ENCODE measurements at places on chromosomes 1 and 21. TPM values are rescaled to one million over a fixed set of nuclear protein-coding genes. Genes with fewer than 3 reads are reported as not detected.

DNA sequence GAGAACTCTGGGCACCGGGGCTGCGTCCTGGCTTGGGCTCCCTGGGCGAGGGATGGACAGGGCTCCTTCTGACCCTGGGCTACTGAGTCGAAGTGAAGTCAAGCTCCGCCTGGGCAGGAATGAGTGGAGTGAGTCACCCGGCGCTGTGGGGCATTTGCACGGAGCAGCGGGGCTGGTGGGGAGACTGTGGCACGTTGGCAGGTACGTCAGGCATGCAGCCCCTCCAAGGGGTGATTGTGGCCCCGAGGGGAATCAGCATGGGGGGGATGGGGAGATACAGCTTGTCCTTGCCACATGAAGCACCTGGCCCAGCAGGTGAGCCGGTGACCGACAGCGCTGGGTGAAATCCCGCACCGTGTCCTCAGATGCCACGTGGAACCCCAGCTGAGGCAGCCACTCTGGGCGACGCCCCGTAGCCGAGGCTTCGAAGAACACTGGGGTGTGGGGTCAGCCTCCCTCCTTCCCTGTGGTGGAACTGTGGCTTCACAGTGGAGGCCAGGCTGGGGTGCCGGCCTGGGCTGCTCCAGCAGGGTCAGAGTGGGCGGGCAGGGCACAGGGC lies 62.3 kb downstream of the COL18A1 start:
- no peak for DNase-seq

DNA sequence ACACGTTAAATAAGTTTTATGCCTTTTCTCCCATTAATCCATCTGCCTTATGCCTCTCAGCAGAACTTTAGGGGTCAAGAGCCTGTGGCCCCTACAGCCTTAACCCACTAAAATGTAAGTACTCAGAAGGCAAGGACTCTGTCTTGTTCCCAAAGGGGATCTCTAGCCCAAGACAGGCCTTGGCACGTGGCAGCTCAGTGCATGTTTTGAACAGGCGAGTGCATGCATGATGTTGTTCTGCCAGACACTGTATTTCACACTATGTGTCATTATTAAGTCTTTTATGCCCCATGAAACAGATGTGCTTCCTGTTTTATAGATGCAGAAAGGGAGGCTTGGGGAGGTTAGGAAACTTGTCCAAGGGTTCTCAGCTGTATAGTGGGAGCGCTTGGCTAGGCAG lies 102.8 kb downstream of the ETS2 start:
- DNase-seq = no peak

IL19 gene
- not detected for total RNA-seq

SLC19A1 gene
- total RNA-seq = 105 TPM

ENSA gene
- total RNA-seq = 282 TPM

SLAMF8 gene
- 0.69 TPM for total RNA-seq

Measured in activated T-helper 1 cell treated with anti-CD3 and anti-CD28 coated beads, Interleukin-12 subunit alpha, Interleukin-12 subunit beta, Interleukin-2, Interleukin-4 antibody, amounts not matched to agents 30 ng/mL and 10 ng/mL and 1 ng/mL, durations not matched to agents 14 hours and 24 hours and 36 hours (primary cell).